ENCODE measurements at places on chromosomes 11 and 22.

DNA sequence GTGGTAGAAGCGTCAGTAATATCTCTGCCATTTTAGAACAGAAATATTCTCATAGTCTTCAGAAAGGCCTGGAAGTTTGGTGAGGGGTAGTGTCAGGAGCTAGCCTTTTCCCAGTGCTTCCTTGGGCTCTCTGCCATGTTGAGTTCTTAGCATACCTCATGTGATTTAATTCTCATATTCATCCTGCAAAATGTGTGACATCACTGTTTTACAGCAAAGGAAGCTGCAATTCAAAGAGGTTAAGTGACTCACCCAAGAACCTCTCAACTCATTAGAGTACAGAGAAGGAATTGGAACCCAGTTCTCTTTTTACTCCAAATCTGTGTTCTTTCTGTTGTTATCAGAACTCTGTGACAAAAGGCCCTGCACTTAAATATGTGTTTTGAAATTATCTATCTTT is 72.1 kb downstream of the RNF169 start:
- no peak for DNase-seq

GRCh38 chr11:79362206-79362757 is 78.5 kb downstream of the TENM4 start:
- no peak for DNase-seq

GRCh38 chr22:20889025-20889704 is 28.0 kb upstream of the CRKL start:
- DNase-seq = no peak

DNA sequence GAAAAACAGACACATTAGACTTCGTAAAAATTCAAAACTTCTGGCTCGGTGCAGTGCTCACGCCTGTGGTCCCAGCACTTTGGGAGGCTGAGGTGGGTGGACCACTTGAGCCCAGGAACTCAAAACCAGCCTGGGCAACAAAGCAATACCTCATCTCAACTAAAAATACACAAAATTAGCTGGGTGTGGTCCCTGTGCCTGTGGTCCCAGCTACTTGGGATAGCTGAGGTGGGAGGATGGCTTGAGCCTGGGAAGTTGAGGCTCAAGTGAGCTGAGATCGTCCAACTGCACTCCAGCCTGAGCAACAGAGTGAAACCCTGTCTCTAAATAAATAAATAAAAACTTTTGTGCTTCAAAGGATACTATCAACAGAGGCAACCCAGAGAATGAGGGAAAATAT is 23.7 kb downstream of the YPEL1 start:
- DNase-seq = no peak

DNA sequence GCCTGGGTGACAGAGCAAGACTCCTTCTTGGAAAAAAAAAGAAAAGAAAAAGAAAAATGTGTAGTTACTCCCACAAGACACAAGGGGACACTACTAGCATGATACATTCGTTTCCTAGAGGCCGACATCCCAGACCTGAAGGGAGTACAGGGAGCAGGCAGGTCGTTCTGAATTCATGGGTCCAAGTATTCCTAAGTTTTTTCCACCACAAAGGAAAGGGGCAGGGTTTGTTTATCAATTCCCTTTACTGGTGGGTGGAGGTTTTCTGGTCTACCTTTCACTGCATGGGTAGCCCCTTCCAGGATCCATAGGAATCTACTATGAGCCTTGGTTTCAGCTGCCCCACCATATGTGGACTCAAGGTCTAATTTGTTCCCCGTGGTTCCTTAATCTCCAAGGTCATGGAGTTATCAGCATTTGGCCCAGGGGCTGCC is 11.8 kb downstream of the TIGD3 start:
- peak; percentile 78 for DNase-seq

DNA sequence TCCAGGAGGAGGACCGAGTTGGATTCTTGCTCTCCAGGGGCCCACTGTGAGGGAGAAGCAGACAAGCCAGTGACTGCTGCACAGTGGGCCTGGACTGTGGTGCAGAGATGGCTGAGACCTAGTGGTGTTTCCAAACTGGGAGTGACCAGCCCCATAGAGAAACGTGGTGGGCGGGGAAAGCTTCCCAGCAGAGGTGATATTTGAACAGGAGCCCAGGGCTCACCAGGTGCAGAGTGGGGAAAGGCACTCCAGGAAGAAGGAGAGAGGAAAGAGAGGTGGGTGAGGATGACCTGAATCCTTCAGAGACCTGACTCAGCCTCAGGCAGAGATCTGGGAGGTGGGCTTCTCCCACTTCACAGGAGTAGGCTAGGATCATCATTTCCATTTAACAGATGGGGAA is 52.1 kb upstream of the RASD2 start:
- DNase-seq = no peak

DNA sequence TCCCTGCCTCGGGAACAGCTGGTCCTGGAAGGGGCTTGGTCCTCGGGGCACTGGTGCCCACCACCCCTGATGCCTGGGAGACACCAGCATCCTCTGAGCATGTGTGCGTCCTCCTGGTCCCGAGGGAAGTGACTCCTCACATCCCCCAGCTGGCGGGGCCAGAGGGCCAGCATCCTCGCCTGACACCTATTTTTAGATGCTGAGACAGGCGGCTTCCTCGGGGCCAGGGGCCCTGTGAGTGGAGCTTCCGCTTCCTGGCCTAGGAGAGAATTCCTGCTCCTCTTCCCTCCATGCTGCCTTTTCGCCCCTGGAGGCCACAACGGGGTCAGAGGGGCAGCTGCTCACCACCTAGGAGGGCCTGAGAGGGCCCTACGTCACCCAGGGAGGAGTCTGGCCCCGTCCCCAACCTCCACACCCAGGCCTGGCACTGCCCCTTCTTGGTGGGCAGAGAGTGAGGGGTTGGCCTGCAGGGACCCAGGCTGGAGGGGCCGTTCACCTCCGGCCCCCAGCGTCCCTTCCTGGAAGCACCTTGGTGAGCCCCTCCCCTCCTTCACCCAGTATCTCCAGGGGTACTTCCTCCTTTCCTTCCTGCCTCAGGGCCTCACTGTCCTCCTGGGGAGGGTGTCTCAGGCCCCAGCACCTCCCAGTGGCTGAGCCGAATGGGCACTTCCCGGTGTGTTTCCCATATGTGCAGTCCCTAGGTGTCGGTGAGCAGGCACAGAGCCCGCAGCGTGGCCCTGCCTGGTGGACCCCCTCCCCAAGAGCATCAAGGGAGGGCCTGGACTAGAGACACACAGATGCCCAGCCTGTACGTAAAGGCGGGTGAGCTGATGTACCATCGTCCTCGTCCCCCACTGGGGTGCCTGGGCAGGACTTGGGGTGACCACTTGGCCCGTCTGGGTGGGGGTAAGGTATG is 6.1 kb downstream of the CD81 start:
- DNase-seq = no peak

- no peak for DNase-seq
Observed at GRCh38 chr11:95157824-95158223, 68.2 kb downstream of the ENDOD1 start.

GRCh38 chr11:122101625-122102291 is 14.3 kb downstream of the BLID start:
- DNase-seq = peak; percentile 69

GRCh38 chr22:48948575-48949170 is 879.0 kb downstream of the BRD1 start:
- no peak for DNase-seq

GRCh38 chr11:118067006-118067405 is 9.9 kb upstream of the TMPRSS4 start:
- no peak for DNase-seq

DNA sequence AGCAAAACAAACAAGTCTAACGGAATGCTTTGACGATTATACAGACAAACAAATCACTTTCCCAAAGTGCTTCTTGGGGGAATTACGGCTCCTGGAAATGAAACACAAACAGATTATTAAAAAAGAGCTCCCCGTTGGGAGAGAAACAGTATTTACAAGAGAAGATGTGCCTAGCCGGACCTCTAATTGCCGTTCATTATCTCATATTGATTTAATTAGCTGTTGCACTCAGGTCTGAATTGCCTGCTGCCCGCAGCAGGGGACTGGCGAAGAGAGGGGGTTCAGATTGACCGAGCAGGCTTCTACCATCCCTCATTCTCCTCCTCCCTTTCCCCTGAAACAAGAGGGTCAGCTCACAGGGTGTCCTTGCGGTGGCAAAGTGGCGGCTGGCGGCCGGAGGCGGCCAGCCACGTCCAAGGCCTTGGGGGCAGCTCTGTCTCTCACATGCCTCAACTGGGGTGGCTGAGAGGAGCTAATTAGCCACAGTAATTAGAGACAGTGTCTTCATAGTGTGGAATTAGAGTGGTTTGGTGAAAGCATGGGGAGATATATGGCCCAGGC is 295.1 kb downstream of the MIAT start:
- DNase-seq = peak; percentile 44

GRCh38 chr22:37690901-37691504 is 4.9 kb downstream of the NOL12 start:
- no peak for DNase-seq

- no peak for DNase-seq
Observed at GRCh38 chr11:46553814-46554212, 40.0 kb downstream of the AMBRA1 start.

All from NCI-H1105 (cell line).